ENCODE measurements at places on chromosomes 3 and 15. TPM values are rescaled to one million over a fixed set of nuclear protein-coding genes. Genes with fewer than 3 reads are reported as not detected.

The ARPC4 gene
- total RNA-seq: 266 TPM

The DLEC1 gene
- not detected for total RNA-seq

The EBLN2 gene
- total RNA-seq: 7.2 TPM

The TRIM71 gene
- not detected for total RNA-seq

The MUC13 gene
- total RNA-seq: not detected

The TUBGCP5 gene
- 18.7 TPM for total RNA-seq

The ARGFX gene
- not detected for total RNA-seq

The STRC gene
- total RNA-seq: not detected

The AGBL1 gene
- total RNA-seq: not detected

The STAB1 gene
- 278 TPM for total RNA-seq

The CX3CR1 gene
- total RNA-seq: not detected

The TRH gene
- not detected for total RNA-seq

The VGLL3 gene
- 28.0 TPM for total RNA-seq

The ADPRH gene
- total RNA-seq: 2.5 TPM

The ZNF774 gene
- total RNA-seq: 1.0 TPM

The LAMB2 gene
- 330 TPM for total RNA-seq

The SEC22A gene
- total RNA-seq: 26.9 TPM

The DAPK2 gene
- 3.2 TPM for total RNA-seq

The GUCA1C gene
- total RNA-seq: not detected

The NR2E3 gene
- 0.09 TPM for total RNA-seq

The HIGD2B gene
- not detected for total RNA-seq

The HSPBAP1 gene
- total RNA-seq: 6.1 TPM

The GNAI2 gene
- total RNA-seq: 692 TPM

The ERICH6 gene
- not detected for total RNA-seq

The NOX5 gene
- under 0.01 TPM for total RNA-seq

The C2CD4A gene
- total RNA-seq: 1.5 TPM

The RPLP1 gene
- total RNA-seq: 60.4 TPM

The ST8SIA2 gene
- not detected for total RNA-seq

The TMEM266 gene
- not detected for total RNA-seq

The C3orf49 gene
- not detected for total RNA-seq

The TAGLN3 gene
- total RNA-seq: not detected

Data from endothelial cell of coronary artery (primary cell).